ENCODE measurements at places on chromosomes 5 and 9.

DNA sequence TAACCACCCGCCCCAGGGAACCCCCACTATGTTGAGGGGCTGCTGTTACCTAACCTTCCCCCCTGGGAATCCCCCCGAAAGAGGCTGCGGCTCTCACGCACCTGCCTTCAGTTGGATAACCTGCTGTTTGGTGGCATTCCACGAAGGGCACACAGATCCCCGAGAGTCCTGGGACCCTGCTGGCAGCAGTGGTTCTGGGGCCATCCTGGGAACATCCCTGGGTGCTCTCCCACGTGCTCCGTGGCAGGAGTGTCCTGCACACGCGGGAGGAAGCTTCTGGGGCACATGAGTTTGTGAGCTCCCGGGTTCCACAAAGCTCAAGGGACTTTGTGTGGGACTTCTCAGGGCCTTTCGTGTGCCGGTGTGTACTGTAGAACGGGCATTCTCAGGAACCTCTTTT is 102.3 kb downstream of the RXRA start:
- DNase-seq = no peak

DNA sequence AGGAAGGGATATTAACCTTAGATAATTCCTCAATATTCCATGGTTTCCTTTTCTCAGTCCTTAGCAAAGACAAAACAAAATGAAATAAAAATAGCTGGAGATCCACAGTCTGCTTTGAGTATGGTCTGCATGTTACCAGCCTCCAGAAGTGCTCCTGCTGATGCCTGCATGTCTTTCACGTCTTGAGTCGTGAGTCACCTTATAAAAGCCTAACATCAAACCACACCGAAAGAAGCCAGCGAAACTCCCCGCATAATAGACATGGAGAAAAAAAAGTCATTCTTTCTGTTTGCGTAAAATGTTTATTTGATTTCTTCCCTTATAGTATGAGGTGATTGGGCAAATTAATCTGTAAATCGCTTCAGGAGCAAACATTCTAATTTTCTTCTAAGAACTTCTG is 380.5 kb downstream of the SLCO4C1 start:
- DNase-seq = no peak

- no peak for DNase-seq
Measured at GRCh38 chr9:117249799-117250198, 165.1 kb downstream of the ASTN2 start.

GRCh38 chr9:34275811-34276210 is 53.3 kb downstream of the KIF24 start:
- no peak for DNase-seq

- DNase-seq = no peak
Measured at GRCh38 chr5:113824307-113824706, 310.8 kb downstream of the YTHDC2 start.

- DNase-seq = no peak
Measured at GRCh38 chr5:118553662-118554061, 434.7 kb downstream of the DTWD2 start.
